Fibroblast of villous mesenchyme (primary cell): ENCODE measurements at places on chromosomes 7 and 10.

DNA sequence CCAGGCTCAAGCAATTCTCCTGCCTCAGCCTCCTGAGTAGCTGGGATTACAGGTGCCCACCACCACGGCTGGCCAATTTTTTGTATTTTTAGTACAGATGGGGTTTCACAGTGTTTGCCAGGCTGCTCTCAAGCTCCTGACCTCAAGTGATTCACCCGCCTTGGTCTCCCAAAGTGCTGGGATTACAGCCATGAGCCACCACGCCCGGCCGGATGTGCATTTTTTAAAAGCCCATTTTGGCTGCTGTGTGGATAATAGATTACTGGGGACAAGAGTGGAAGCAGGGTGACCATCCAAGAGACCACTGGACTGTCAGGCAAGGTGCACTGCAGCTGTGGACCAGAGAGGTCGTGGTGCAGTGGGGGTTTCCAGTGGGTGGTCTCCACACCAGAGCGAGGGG is 21.4 kb downstream of the HKDC1 start:
- peak; percentile 40 for DNase-seq

DNA sequence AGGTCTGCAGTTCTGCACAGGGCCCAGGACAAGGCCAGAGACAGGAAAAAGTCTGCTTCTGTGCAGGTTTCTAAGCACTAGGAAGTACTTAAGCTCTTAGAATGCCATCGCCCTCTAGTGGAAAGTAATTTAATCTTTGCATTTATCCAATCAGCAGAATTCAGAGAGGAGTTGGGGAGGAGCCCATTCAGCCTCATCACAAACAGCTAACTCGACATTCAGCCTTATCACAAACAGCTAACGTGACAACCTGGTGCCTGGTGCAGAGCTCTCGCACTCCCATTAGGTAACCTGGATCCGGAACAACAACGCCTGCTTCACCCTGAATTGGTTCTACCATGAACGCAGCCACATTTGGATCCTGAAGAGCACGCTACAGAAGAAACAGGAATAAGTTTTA is 15.2 kb downstream of the OAT start:
- DNase-seq: peak; percentile 85

- DNase-seq: peak; percentile 7
Measured at GRCh38 chr7:43799605-43800004, 41.1 kb downstream of the BLVRA start.

DNA sequence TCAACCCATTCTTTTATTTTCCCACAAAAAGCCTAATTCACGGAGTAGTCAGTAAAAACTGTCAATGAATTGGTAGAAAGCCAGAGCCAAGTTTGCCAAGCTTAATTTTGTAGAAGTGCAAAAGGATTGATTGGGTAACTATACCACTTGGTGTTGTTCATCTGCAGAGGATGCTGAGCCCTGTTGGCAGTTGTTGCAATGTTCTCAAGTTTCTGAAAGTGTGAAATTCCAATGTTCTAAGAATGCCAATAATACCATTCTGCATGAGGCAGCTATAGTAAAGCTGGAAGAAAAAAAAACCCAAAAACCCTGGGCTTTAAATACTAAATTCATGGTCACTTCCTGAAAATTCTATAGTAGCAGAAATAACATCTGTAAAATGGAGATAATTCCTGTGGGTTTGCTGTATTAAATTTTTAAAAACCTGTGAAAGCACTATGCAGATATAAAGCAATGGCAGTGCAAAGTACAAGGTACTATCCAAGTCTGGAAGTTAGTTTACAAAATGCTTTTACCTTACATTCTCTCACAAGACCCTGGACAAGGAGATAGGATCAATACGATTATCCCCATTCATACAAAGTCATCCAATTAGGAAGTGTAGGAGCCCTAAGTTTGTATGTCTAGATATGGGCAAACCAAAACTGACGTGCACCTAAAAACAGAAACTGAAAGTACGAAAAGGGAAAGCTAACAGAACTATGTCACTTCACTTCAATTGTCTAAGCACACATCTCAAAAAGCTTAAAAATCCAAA is 6.0 kb upstream of the PON1 start:
- DNase-seq: peak; percentile 14

DNA sequence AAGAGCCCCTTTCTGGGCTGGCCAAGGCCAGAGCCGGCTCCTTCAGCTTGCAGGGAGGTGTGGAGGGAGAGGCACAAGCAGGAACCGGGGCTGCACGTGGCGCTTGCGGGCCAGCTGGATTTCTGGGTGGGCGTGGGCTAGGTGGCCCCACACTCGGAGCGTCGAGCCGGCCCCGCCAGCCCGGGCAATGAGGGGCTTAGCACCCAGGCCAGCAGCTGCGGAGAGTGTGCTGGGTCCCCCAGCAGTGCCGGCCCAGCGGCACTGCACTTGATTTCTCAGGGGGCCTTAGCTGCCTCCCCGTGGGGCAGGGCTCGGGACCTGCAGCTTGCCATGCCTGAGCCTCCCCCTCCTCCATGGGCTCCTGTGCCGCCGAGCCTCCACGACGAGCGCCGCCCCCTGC is 48.1 kb downstream of the SH2D4B start:
- no peak for DNase-seq

DNA sequence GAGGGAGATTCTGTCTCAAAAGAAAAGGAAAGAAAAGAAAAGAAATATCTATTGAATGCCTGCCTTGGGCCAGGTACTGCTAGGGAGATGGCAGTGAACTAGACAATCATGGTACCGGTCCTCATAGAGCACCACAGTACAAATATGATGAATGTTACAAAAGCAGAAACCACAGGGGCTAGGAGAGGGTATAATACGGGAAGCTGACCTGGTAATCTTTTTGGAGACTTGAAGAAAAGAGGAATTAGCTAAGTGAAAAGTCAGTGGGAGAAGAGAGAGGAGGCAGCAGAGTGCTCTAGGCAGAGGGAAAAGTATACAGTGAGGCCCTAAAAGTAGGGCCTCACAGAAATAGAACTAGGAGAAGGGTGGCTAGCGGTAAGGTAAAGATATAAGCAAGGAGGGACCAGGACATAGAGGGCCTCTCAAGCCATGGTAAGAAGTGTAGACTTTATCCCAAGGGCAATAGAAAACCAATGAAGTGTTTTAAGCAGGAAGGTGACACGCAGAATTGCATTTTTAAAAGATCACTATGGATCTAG is 42.8 kb upstream of the WNT8B start:
- no peak for DNase-seq

GRCh38 chr7:43669286-43670081 is 59.8 kb downstream of the COA1 start:
- no peak for DNase-seq

DNA sequence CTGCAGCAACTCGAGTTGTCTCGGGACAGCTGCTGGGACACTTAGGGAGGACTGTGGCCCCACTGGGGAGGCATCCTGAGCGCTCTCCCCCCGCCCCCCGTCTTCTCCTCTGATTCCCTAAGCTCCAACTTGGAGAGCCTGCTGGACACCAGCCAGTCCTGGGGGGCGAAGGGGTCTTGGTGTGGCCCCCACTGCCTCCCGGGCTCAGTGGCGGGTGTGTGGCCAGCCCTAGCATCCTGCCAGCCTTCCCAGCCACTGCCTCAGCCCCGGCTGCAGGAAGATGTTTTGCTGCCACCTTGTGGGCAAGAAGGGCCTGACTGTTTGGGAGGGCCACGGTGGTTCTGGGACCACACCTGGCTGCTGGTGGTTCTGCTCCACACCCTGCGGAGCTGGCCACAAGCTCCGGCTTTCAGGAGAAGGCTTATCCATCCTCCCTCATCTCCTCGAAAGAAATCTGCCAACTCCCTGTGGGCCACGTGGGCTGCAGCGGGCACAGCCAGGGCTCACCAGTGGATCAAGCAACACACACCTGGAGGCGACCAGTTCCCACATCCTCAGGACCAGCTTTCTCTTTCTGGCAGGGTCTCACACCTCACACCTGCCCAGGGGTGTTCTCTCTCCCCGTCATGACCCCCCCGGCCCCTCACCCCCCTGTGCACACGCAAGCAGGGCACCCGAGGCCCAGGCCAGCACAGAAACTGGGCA is 24.8 kb downstream of the AGAP3 start:
- DNase-seq: peak; percentile 74

DNA sequence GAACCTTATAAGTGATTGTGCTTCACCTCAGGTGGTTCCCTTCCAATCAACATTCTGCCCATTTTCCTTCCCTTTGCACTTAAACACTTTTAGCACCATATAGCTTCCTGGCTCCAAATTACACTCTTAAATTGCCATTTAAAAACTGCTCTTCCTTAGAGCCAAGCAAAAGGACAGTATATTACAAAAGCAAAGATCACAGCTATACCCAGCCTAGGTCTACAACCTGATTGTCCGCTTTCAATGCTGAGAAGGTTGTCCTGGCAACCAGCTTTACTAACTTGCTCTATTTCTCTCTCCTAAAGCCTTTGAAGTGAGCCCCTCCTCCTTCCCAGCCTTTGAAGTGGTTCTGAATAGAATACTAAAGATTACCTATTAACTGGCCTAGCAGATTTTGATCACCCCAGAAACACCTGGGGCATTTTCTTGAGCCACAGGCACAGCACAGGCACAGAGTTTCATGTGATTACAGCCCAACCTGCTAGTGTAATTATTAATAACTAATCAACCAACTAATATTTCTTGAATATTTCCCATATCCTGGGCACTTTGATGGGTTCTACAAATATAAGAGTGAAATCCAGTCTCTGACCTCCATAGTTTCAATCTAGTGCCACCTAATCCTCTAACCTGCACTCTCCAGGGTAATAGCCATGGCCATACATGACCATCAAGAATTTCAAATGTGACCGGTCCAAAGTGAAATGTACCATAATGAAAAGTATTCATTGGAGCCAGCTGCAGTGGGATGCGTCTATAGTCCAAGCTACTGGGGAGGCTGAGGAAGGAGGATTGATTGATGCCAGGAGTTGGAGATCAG is 63.6 kb upstream of the TRIM24 start:
- DNase-seq: no peak

- peak; percentile 93 for DNase-seq
Measured at GRCh38 chr7:5428478-5429252, 5.0 kb upstream of the TNRC18 start.
